Activated T-cell treated with anti-CD3 and anti-CD28 coated beads, Interleukin-2, amount 50 U/mL, for 4 hours (primary cell): ENCODE measurements at places on chromosomes 2 and 18.

DNA sequence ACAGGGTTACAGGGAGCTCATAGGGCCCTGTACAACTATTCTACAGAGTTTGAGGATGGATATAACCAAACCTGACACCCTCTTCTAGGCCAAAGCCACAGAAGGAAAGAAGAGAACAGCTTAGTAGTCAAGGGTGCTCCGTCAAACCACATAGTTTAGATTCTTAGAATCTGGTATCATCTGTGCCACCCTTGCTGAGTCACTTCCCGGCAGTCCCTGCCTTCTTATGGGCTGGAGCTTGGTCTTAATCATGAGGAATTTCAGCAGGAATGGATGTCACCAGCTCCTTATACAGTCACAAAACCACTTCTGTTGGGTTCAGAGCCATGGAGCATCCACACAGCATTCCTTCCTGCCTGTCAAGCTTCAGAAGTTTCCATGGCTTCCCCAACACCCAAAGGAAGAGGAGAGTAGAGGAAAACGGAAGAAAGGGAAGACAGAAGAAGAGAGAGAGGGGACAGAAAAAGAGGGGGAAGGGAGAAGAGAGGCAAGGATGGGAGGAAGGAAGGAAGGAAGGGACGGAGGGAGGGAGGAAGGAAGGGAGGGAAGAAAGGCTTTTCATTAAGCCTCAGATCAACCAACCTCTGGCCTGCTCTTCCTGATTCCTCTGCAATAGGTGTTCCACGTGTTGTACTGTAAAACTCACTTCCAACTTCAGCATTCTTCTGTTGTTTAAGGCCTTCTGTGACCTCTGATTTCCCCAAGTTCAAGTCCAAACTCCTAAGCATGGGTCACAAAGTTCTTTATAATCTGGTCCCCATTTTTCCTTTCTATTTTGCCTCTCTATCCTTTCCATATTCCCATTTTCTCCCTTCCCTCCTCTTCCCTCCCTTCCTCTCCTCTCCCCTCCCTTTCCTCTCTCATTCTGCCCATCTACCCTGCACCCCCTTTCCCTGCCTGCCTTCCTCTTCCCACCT is 246.1 kb upstream of the TNP1 start:
- no peak for DNase-seq

DNA sequence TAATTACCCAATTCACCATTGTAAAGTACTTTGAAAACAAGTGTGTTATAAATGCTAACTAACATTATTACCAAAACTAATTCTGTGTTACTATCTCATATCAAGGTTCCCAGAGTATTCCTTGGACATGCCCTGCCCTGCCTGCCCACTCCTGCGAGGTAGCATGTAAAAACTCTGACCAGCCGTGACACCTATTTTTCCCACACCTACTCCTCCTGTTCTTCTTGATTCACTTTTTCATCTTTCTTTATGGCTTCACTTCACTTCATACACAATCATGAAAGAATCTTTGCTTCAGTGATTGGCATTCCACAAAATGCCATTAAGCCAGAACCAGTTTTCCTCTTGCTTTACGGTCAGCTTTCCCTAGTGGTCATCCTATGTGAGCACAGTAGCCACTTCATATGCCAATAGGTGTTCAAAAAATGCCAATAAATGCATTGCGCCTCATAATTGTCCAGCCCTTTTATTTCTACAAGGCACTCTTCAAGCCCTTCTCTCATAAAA is 42.6 kb upstream of the SETBP1 start:
- DNase-seq, result no peak

DNA sequence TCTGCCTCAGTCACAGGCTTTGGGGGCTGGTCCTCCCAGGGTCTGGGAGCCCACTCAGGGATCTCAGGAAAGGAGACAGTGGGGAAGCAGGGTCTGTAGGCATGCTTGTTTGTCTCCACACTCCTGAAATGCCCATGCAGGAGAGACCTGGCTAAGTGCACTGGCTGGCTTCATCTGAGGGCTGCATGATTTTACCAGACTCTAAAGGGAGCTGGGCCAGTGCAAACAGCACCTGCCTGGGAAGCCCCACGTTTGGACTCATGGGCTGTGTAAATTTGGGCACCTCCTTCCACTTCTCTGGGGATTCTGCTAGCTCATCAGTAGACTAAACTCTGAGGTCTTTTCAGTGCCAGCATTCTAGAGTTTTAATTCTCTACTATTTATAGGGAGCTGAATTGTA is 33.7 kb downstream of the LYPD1 start:
- no peak for DNase-seq

DNA sequence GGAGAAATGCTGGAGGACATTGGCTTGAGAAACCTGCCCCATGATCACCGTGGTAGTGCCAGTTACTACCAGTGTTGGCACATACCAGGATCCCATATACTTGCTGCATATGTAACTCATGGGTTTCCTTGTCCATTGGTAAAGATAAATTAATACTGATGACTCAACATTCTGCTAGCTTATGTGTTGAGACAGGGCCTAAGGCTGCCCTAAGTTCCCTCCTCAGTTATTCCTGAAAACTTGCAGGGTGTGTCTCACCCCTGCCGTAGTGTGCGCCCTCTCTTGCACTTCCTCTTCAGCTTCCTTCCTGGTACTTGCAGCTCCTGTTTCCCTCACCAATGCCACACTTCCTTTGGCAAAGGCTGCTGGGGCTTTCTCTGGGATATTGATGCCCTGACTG is 4.3 kb upstream of the INO80C start:
- DNase-seq, result no peak

DNA sequence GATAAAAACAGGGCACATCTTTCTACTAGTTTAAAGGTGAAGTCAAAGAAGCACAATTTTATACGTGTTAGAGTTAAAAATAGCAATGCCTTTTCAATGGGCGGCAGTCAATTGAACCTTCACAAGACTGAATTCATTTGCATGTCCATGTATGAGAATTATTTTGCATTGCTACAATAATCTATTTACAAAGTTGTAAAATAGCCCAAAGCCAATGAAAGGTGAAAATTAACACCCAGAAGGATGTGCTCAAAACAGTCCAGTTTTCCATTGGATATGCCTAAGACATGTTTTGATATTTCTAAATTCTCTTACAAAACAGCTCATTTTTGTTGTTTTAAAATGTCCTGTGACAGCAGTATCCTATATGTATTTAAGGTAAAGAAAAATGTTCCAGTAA is 425.1 kb upstream of the SYT4 start:
- DNase-seq, result no peak

GRCh38 chr2:23131066-23131575 is 253.9 kb upstream of the KLHL29 start:
- no peak for DNase-seq

DNA sequence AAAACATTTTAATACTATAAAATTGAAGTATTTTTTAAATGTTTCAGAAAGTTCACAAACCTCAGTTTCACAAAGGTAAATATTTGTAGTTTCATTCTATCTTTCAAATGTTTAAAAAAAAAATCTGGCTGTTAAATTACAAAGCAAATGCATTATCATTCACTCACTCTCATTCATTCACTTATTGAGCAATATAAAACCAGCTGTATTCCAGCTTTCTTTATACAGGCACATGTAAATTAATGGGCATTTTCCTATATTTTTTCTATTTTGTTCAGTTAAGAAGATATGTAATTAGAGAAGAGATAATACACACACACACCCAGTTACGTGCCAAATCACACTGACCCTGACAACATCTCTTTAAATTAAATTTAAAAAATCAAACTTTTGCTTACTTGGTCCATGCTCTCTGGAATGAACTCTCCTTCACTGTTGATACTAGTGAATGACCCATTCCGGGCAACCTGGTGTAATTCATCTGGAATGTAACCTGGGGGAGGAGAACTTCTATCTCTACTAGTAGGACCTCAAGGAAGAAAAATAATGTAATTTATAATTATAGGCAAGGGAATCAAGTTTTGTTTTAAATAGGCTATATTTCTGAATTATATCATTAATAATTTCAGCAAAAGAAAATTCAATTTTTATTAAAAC is 32.5 kb upstream of the ERCC3 start:
- DNase-seq, result no peak

DNA sequence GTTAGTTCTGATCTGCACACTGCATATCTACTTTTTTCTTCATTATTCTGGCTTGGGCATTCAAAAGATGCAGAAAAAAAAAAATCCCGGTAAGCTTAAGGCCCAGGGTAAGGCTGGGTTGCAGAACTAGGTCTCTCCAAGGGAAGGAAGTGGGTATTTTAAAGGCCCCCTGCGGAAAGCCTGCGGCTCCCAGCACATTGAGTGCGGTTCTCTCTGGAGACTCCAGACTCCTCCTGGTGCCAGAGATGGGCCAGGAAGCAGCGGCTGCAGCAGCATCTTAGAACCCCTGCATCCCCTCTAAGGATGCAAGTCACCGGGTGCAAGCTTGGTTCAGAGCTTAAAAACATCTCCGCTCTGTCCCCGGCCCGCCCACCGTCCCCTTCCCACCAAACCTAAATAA is 49.5 kb downstream of the TGIF1 start:
- DNase-seq, result no peak
